ENCODE measurements at places on chromosomes 2 and 18.

GRCh38 chr18:42929857-42930256 is 185.6 kb downstream of the RIT2 start:
- no peak for DNase-seq

DNA sequence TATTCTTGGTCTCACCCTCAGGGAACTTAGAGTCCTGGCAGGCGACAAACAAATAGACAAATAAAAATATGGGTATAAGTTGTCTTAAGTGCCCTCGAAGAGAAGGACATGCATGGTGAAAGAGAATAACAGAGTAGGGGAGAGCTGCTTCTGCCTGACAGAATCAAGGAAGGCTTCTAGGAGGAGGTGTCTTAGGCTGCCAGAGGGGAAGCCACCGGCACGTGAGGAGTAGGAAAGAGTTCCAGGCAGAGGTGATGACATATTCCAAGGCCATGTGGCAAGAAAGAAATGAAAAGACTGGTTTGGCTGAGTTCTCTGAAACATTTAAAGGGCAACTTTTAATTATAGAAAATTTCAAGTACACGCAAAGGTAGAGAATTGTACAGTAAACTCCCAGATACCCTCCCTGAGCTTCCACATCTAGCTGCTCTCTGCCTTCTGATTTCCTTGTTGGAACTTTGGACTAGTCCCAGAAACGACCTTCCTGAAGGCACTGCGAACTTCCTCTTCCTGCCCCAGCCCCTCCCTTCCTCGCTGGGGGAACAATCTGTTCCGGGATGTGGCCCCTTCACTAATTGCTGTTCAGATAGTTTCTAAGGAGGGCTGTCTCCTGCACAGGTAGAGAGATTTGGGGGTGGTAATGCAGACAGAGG is 91.7 kb downstream of the DYSF start:
- DNase-seq = no peak

DNA sequence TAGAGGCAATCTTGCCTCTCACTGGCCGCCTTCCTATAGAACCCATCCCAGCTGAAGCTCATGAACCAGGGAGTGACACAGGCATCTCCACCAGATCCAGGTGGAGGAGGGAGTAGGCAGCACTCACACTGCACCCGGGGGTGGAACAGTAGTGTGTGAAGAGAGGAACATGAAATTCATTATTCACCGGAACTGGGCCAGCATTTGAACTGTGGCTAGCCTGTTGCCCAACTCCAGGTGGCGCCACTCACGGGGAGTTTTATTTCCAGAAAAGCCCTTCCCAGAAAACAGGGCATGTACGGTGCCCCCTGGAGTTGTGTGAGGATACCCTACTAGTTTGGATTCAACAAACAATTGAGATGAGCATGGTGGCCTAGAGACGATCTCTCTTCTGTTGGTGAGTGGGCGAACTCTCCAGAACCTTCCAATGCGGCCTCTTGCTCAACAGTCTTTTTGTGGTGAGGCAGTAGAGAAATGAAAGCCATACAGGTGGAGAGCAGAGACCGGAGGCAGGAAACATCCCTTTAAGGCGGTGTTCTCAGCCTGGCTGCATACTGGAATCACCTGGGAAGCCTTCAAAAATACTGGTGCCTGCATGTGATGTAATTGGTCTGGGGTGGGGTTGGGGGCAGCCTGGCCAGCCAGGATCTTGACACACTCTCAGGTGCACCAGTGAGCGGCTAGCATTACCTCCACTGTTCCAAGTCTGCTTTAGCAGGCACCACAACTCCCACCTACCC is 73.5 kb upstream of the NEDD4L start:
- DNase-seq = no peak

DNA sequence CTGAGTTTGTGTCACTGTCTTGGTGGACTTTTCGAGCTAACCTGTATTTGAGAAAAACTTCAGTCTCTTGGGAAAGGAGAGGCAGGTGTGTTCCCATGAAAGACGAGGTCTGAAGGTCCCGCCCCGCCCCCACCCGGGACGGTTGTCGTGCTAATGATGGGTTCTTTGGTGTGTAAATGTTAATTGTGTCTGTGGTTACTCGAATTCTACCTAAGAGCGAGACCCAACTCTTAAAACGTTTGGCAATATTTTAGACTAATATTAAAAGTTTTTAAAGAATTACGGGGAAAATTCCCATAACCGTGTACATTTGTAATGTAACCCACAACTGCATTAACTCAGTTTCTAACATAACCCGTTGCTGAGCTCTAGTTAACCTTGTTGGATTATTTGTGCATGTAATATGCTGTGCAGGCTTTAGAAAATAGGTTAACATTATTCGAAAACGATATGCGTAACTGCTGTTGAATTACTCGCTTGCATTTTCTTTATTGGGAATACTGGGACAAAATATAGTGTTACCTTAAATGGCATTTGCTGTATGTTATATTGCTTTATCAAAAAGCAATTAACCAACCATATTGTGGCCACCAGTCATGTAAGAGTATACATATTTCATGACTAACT is 833 bp downstream of the EPB41L5 start:
- no peak for DNase-seq

DNA sequence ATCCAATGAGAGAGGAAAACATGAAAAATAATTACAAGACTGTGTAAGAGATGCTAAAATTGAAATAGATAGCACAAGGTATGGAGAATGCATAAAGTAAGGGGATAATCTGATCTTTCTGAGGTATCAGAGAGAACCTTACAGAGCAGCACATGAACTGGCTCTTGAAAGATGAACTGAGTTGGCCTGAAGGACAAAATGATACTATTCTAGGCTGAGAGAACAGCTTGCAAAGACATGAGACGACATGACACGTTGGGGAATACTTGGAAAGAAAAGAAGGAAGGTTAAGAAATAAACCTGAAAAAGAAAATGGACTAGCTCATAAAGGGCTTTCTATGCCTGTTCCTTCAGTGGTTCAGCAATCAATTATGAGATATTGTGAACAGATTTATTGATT is 152.7 kb upstream of the MYO3B start:
- no peak for DNase-seq

DNA sequence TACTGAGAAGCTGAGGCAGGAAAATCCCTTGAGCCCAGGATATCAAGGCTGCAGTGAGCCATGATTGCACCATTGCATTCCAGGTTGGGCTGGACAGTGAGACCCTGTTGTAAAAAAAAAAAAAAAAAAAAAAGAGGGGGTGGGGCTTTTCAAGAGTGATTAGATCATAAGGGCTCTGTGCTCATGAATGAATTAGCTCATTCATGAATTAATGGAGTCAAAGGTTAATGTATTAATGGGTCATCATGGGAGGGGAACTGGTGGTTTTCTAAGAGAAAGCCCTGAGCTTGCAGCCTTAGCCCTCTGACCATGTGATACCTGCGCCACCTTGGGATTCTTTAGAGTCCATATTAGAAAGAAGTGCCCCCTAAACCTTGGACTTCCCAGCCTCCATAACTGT is 4.5 kb downstream of the SLC19A3 start:
- DNase-seq = no peak

DNA sequence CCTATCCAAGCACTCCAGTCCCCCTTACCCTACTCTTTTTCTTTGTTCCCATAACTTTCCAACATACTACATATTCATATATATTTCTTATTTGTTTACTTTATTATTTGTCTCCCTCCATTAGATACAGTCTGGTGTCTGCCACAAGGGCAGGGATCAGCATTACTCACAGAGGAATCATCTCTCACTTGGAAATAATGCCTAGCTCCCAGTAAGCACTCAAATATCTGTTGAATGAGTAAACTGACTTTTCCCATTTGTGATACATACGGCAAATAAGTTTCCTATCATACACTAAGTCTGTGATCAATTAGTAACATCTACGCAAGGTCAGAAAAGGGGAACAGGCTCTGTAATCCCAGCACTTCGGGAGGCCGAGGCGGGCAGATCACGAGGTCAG is 18.7 kb downstream of the C1D start:
- no peak for DNase-seq

GRCh38 chr2:181998891-181999654 is 13.4 kb downstream of the PPP1R1C start:
- no peak for DNase-seq

DNA sequence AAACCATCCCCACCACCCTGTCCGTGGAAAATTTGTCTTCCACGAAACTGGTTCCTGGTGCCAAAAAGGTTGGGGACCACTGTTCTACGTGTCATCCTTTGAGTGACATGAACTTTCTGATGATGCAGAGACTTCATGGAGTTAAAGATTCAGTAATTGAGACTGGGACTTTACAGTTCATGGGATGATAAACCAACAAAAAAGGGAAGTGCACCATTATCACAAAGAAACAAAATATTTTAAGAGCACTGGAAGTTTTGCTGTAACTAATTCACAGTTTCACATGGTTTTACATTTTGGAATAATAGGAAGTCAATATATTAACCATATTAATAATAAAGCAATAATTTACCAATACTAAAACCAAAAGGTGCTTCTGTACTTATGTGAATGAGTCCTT is 126.8 kb downstream of the AQP4 start:
- no peak for DNase-seq

GRCh38 chr2:231883468-231883881 is 42.7 kb downstream of the NPPC start:
- DNase-seq = no peak

DNA sequence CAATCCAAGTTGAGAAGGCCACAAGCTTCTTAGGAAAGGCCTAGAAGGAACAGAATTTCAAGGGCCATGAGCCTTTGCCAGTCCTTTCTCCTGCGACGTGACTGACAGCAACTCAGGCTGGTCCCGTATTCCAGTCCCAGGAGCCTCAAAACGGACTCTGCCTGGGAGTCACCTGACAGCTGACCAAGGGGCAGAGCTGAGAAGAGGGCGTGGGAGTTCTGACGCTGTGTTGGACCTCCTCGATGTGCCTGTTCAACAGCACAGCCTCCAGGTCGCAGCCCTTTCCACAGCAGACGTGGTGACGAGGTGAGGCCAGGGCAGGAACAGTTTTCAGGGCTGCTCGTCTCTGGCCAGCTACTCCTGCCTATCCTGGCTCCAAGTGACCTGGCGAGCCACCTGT is 37.6 kb downstream of the CENPO start:
- DNase-seq = no peak

DNA sequence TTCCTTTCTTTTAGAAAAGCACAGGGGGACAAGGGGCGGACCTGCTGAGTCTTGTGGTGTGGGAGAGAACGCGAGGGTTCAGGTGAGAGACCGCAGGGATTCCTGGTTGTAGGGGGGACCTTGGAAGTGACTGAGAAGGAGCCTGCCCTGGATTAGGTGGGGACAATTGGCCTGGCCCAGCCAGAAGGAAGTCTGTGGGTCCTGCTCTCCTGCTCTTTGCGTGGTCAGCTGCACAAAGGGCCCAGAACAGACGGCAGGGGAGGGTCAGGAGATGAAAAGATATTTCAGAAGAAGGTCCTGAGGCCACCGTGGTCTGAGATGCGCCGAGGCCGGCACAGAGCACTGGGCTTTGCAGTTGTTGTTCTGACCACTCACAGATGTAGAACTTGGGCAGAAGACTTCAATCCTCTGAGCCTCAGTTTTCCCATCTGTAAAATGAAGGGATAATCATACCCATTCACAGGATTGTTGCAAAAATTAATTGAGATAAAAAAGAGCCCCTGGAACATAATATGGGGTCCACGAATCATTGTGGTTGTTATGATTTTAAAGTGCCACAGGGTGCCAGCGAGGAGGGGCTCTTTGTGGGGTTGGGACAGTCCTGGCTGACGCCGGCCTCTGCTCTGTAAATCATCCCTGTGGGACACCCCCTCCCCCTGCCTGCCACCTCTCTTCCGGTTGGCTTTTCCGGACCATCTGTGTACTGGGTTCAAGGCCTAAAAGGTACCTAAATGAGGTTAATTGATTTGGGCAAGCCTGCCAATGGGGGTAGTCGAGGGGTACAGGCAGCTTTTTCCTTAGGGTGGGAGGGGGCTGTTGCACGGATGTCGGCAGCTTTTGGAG is 1.8 kb downstream of the LPIN1 start:
- no peak for DNase-seq

DNA sequence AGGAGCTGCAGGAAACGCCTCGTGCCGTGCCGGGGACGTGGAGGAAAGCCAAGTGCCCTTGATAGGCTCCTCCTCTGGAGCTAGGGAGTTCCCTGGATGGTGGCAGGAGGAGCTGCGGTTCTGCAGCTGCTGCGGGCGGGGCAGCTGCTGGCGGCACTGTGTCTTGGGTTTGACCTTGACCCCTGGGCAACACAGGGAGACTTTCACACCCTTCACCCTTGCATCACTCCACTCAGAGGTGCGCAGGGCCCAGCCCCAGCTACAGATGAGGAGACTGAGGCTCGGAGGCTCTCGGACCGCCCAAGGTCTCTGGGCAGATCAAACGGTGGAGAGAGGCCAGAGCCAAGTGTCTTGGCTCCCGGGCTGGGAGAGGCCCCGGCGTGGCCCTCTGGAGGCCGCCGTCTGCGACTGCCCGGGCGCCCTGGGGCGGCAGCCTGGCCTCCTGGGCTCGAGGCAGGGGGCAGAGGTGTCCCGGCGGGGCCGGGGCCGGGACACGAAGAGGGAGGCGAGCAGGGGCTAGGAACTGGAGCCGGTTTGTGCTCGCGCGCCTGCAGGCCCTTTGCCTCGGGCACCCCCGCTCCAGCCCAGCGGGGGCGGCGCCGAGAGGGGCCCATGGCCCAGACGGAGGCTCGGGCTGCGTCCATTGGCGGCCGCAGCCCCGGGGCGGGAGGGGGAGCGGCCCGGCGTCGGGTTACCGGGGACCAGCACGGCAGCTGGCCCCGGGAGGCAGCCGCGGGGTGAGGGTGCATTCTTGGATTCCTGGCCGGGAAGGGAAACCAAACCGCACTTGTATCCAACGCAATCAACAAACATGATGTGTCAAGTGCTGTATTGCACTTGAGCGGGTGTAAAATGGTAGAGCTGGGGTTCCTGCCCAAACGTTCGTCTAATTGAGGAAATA is 129.6 kb upstream of the SLC1A4 start:
- no peak for DNase-seq

DNA sequence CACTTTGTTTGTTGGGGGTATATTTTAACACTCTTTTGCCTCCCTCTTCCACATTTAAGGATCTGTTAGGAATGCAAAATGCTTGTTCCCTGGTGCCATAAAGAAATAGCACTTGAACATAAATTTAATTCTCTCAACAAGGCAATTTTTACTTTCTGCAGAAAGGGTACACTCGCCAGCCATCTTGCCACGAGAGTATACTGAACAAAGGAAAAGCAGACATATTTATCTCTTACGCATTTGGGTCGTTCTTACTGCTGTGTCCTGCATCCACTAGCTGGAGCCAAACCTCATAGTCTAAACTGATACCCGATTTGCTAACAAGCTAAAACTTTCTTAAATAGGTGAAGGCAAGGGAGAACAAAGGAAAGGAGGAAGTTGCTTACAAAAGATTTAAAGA is 129.5 kb downstream of the B3GNT2 start:
- DNase-seq = no peak

DNA sequence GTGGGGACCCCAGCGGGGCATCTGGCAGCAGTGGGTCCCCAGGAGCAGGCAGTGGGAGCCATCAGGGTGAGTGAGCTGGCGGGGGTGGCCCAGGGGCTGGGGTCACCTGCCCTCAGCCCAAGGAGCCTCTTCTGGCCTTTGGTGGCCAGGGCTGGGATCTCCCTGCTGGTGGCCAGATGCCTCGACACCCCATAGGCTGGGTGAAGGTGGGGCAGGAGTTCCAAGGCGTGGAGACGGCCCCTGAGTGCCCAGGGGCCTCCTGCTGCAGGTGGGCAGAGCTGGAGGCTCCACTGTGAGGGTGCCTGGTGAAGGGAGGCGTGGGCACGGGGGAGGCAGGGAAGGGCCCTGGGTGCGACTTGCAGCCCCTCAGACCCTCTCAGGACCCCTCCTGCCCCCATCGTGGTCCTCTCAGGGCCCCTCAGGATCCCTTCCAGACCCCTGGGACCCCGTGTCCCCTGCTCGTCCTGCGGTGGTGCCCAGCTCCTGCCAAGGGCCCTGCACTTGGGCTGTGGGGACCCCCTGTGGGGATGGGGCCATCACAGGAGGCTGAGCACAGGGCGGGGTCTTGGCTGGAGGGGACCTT is 5.0 kb upstream of the GPR35 start:
- no peak for DNase-seq
